ENCODE measurements at places on chromosomes 5 and 9.

- DNase-seq, result no peak
Observed at GRCh38 chr5:6634306-6634705, 1.1 kb downstream of the SRD5A1 start.

GRCh38 chr5:174527916-174528540 is 196.4 kb upstream of the MSX2 start:
- no peak for DNase-seq

DNA sequence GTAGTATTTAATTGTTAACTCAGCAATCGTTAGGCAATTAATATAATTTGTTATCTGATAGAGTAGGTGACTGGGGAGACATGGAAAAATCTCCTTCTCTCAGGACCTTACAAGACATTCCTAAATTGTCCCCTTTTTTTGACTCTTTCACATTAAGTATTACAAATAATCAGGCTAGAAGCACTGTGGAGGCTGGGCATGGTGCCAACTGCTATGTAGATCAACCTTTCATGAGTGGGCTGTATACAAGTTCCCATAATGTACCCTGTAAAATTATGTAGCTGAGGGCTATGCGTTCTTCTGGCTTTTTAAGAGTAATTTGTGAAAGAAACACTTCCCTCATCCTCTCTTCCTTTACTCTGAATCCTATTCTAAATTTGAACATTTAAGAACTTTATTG is 140.2 kb downstream of the NFIB start:
- no peak for DNase-seq

GRCh38 chr5:169637549-169638121 is 560 bp downstream of the DOCK2 start:
- peak; percentile 68 for DNase-seq

GRCh38 chr9:17230646-17231045 is 95.8 kb downstream of the CNTLN start:
- DNase-seq, result no peak

DNA sequence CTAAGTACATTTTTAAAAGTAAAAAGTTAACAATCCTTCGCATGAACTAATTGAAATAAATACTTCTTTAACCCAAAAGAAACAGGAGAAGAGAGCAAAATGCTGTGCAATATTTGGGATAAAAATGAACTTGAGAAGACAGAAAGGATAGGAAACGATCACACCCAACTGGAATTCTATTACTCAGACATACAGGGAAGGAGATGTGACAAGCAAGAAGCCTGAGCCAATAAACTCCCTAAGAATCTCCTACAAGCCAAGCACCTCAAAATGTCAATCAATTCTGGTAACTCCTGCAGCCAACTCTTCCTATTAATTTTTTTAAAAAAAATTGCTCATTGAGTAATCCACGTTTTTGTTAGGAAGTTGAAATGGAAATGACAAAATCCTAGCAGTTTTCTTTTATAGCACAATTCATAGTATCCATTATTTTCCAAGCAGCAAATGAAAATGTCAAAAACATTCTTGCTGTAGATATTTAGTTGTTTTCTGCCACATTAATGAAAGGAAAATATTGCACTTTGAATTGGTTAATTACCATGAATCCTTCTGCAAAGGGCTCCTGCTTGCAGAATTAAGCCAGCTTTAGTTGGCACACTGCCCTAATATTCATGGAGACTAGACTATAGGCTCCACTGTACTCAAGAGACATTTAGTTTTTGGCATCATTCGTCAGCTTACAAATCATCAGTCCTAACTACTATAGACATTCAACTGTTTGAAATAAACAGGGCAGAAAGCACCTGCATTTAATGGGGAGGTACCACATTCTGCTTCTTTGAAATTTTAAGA is 89.0 kb downstream of the RFX3 start:
- DNase-seq, result no peak

DNA sequence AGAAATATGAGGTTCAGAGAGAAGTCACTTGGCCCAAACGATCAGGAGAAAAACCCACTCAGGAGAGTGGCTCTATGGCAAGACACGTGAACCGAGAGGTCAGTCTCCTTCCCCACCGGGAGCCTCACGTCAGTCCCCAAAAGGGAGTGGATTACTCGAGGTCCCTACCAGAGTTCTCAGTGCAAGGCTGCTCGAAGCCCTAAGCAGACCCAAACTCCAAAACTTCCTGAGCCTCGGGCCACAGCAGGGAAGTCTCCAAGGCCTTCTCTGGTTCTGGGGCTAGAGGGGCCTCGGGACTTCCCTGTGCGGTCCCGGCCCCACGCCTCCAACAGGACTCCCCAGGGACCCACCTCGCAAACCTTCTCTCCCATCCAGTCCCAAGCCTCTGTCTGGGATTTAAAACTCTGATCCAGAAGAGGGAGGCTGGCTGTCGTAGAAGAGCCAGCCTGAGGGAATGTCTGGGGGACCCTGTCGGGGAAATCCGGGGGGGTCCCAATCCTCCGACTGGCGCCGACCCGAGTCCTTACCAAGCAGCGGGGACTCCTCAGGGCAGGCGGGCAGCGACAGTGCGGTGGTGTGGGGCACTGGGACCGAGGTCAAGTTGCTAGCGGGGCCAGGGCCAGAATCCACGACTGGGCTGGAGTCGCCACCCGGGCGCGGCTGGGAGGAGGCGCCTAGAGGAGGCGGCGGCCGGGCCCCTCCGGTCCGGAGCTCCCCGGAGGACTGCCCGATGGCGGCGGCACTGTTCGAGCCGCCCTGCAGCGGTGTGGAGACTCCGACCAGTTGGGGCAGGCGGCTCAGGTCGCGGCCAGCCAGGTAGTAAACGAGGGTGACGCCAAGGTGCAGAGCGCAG is 679 bp downstream of the B4GALT1 start:
- no peak for DNase-seq

DNA sequence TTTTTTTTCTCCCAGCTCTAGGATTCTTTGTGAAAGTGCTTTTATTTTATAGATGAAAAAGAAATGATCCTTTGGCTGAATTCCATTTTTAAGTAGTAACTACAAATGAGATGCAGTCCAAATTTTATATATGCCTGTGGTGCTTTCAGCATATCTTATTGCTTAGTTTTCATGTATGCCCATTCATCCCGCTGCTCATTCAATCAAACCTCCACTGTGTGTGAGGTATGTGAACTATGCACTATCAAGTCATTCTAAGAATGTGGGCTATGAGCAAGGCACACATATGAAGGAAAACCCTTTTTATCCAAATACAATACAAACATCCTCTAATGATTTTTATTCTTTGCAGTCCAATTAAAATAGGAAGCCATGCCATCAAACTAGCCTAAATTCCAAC is 1069.1 kb upstream of the DMAC1 start:
- no peak for DNase-seq

GRCh38 chr5:97501965-97502305 is 318.9 kb upstream of the RIOK2 start:
- no peak for DNase-seq

- DNase-seq, result no peak
Observed at GRCh38 chr5:83973925-83974815, 253.5 kb upstream of the HAPLN1 start.

DNA sequence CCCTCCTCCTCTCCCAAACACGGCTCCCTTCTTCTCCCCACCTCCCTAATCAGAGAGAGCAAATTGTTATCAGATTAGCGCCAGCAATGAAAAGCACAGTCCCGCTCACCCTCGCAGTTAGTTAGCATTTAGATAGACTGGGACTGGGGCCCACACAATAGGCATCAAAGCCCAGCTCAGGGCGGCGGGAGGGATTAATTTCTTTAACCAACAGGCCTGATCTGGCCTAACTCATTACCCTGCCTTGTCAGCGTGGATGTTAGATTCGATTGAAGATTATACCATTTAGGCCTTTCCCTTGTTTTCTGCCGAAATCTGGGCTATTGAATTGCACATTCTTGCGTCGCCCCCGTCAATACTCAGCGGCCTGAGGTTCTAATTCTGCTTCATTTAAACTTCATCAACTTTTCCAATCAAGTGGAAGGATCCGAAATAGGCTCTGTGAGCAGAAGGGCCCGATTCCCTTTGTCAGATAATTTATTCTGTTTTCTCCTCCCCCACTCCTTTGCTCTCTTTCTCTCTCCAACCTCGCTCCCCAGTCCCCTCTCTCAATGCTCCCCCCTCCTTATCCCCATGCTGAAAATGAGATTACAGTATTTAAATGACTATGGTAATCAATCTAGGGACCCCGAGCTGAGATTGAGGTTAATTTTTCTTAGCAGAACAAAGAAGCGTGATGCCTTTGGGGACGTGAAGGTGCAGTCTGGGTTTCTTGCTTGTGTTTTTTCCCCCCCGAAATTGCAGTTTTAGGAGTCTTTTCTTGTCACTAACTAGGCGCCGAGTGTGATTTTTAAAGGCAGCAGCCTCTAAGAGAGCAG is 15.1 kb downstream of the CFAP77 start:
- DNase-seq, result no peak

DNA sequence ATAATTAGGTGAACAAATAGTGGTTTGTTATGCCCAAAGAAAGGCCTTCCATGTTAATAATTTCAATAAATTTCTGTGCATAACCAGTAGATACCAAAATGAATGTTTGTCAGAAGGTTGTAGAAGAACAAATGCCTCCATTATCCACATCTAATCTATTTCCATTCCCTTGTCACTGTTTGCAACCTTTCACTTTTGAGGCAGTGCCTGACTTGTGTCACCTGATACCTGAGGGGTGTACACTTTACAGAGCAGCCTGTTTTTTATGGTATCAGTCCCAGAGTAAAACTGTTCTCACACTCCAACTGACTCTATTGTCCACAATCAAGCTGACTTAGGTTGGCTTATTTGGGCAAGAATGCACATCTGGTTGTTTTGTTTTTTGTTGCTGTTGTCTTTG is 40.1 kb downstream of the FREM1 start:
- DNase-seq, result no peak

- no peak for DNase-seq
Observed at GRCh38 chr9:114039484-114039883, 38.6 kb downstream of the AMBP start.

DNA sequence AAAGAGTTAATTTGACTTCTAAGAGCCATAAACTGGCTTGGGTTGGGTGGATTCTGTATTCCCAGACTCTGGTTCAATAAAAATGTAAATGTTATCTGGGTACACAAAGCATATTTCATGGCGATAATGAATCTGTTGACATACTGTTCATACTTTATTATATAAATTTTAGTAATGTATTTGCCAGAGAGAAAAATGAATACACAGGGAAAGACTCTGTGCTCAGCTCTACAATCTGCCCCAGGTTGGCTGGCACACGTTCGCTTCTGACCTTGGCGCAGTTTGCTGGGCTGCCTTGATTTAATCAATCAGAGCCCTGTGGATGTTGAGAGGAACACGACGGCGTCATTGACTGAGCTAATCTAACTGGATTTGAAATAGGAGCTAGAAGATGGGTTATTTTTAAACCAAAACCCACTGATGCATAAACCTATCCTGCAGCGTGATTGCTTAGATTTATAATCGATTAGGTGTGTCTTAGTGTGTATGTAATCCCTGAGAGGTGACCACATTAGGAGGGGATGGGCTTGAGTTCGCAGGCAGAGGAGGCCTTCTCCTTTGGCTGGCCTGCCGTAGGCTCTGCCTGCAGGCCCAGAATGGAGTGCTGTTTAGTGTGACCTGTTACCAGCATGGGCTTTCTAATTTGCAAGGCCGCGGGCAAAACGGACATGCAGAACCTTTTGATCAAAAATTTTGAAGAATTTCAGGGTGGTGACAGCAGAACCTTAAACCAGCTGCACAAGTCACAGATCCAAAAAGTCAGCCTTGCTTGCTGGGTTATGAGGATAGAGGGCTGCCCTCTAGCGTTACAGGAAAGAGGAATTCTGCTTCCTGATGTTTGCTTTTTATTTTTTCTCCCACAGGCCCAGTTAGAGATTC is 3.9 kb upstream of the ADCY2 start:
- DNase-seq, result no peak

DNA sequence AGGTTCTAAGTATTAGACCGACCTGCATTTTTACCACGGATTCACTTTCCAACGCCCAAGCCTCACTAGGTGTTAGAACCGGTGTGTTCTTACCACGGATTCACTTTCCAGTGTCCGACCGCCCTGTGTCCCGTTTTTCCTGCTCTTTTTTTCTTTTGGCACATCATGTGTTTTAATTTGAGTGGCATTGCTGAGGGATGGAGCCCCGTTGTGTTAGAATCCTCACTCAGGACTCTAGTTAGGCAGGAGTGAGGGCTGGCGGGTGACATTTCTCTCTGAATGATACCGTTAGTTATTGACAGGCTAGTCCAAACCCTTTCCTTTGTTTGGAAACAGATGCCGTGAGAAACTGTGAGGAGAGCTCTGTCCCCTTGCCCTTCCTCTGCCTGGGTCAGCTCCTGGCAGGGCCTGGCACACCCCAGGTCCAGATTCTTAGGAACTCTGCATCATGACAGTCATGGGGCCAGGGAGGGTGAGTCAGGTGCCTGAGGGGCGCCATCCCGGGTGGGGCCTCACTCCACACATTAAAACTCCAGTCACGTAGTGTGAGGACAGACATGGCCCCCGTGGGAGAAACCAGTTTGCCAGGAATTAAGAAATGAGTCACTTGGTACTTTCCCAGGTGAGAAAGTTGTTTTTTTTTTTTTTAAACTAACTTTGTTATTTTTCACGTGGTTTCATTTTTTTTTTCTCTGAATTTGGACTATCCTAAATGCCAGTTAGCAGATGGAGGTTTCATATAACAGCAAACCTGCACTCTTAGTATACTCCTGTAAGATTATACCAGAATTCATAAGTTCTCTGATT is 15.8 kb downstream of the EXOC3 start:
- peak; percentile 57 for DNase-seq

DNA sequence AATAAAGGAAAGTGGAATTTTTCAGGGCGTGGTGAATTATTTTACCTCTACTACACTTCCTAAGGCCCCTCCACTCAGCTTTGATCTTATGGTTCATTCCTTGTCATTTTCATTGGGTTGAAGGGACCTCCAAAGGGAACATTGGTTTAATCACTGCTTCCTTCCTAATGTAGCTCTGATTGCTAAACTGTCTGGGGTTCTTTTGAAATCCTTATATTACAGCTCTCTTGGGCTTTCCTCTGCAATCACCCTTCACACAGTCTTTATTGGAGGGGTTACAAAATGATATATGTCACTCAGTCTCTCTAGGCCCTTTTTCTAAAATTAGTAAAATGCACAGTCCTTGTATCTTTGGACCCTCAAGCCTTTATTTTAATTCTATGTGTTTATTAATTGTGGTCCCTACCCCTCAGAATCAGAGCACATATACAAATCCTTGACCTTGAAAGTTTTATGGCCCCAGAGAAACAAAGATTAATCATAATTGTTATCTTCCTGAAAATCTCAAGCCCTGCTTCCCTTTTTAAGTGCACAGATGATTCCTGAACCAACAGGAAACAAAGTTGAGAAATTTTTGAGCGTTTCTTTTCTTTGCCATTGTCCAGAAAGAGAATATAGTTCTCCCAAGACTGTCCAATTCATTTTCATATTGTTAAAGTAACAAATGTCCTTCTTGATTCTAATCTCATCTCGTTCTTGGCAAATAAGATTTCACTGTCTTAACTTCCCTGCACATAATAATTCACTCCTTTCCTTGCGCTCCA is 330.0 kb downstream of the ARRDC3 start:
- no peak for DNase-seq

All from stimulated activated CD4-positive, alpha-beta T cell treated with anti-CD3 and anti-CD28 coated beads, Interleukin-12 subunit alpha, Interleukin-12 subunit beta, amount 100 ng/mL, for 48 hours (primary cell).